Stimulated activated CD4-positive, alpha-beta T cell treated with anti-CD3 and anti-CD28 coated beads, Interleukin-12 subunit alpha, Interleukin-12 subunit beta, amount 100 ng/mL, for 24 hours (primary cell): ENCODE measurements at places on chromosomes 7 and 10.

DNA sequence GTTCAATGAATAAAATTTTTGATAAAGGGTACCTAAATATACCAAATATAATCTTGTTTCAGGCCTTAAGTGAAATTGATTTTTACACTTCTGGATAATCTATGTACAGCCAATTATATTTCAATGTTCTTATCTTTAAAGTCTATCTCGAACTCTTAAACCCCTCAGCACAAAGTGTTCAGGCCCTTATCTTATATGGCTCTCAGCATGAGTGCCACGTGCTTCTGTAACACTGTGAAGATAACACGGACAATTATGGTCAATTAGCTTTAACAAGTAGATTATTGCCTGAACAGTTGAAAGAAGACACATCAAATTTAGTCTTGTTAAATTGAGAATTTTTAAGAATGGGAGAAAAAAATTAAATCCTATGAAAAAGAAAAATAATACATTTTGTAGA lies 40.4 kb upstream of the DMTF1 start:
- no peak for DNase-seq

GRCh38 chr7:118153551-118154177 lies 30.3 kb upstream of the LSM8 start:
- no peak for DNase-seq

DNA sequence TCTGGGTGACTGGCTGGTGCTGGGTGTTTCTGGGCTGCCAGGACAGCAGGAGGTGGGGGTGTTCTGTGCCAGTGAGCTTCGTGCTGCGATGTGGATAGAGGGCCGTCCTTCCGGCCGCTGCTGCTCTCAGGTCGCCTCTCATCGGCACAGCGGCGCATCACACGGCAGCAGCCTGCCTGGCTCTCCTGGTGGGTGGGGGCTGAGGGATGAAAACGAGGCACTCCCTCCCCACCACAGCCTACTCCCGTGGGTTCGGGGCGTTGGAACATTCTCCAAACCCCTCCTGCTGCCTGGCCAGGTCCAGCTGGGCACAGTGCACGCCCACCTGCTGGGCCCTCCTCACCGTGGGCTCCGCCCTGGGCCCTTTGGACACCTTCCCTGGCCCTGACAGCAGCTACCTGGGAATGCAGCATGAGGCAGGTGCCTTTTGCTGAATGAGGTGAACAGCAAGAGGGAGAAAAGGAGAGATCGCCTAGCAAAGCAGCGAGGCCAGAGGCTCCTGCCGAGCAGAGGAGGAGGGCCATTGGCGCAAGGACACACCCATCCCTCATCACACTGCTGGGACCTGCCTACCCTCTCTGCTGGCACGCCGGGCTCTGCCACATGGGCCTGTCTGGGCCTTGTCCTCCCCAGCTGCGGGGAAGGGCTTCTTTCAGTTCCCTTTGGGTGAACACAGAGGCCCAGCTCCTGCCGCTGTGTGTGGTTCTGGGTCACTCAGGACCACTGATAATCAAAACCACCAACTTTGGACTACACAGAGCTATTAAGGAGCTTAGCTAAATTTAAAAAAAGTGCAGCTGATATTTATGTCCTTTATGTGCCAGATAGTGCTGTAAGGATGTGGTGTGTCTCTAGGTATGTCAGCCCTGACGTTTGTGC lies 33.4 kb downstream of the INPP5A start:
- DNase-seq = no peak

DNA sequence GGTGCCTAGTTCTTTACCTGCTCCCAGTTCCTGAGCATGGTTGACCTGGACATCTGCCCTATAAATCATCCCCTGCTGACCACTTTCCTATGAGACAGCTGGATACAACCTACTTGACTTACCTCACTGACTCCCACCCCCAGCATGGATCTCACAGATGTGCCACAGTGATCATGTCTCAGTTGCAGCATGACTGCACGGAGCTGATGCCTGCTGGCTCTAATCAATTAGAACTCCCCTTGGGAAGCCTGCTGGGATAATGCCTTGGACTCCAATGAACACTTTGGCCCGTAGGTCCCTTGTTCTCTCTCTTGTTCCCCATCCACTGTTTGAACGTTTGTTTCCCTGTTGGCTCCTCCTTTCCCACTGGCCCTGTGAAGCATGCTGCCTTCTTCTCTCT lies 271.2 kb upstream of the IGFBP3 start:
- no peak for DNase-seq

GRCh38 chr10:53601260-53601875 lies 828.8 kb upstream of the MBL2 start:
- no peak for DNase-seq

DNA sequence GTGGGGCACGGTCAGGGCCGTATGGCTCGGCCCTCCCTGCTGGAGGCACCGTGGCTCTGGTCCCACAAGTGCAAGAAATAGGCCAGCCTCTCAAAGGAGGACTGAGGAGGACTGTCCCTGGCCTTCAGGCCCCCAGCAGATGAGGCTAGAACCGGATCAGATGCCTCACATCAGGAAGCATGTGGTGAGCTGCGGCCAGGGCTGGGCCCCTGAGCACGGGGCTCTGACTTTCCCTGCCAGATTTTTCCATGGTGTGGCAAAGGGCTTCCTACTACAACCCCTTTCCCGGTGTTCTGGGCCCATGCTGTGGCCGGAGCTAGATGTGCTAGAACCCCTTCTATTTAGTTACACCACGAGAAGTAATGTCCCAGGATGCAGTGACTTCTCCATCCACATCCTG lies 100.4 kb downstream of the TCERG1L start:
- DNase-seq = no peak

GRCh38 chr7:151251689-151252560 lies 3.4 kb upstream of the SMARCD3 start:
- no peak for DNase-seq

DNA sequence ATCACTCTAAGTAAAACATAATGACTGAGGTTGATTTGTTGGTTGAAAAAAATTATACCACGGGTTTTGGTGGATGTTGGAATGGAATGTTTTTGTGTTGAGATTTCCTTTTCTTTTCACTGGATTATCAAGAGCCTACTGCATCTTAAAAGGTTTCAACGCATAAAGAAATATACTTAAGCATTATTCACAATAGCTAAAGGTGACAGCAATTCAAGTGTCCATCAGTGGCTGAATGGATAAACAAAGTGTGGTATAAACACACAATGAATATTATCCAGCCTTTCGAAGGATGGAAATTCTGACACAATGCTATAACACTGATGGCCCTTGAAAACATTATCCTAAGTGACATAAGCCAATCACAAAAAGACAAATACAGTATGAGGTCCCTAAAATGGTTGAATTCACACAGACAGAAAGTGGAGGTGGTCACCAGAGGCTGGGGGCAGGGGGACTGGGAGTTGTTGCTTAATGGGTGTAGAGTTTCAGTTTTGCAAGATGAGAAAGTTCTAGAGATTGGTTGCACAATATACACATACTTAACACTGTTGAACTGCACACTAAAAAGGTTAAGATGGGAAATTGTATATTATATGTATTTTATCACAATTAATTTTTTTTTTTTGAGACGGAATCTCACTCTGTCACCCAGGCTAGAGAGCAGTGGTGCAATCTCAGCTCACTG lies 122.3 kb downstream of the NRP1 start:
- DNase-seq = no peak

- no peak for DNase-seq
Observed at GRCh38 chr7:71005109-71005508, 126.8 kb upstream of the GALNT17 start.

- no peak for DNase-seq
Observed at GRCh38 chr10:79139124-79139835, 70.5 kb downstream of the ZMIZ1 start.

- DNase-seq = no peak
Observed at GRCh38 chr7:26490640-26491624, 199.3 kb downstream of the SNX10 start.

DNA sequence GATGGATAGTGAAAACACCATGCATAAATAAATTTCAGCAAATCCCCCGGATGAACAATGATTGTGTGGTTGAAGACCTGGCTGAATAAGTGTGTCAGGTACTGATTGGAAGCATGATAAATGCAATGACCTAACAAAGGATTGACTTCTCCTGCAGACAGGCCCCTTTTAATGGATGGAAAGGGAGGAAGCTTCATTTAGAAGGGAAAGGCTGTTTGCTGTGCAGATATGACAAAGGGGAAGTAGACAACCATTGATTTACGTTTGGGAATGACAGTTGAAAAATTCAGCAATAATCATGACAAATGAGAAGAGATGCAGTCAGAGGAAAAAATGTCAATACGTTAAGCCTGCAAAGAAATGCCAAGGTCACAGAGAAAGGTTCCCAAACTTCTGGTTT lies 503.8 kb downstream of the LRMDA start:
- DNase-seq = no peak

GRCh38 chr7:3153118-3153517 lies 109.5 kb upstream of the CARD11 start:
- no peak for DNase-seq

GRCh38 chr10:132787495-132788179 lies 1.7 kb upstream of the NKX6-2 start:
- no peak for DNase-seq

DNA sequence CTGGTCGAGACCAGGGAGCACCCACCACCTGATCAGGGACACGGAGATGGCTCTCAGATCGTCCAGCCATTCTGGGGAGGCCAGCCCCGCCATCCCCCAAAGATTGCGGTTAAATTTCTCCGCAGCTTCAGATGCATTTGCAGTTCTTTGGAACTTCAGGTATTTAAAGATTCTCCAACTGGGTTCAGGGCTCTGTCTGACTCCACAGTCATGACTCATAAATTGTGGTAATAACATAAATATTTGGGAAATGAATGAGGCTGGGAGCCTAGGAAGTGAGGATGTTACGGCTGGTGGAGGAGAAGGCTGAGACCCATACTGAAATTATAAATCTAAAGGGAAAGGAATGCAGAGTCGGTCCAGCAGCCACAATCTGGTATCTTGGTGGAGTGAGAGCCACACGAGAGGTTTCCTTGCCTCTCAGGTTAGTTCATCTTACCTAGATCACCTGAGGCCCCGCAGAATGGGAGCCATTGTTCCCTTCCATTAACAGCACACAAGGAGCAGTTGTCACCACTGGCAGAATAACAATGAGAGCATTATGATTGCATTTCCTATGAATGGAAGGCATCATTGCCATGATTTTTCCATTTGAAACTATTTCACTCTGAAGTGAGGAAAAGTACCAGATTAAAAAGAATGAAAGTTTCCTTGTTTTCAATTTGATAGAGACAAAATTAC lies 26.7 kb upstream of the DNAJB6 start:
- DNase-seq = no peak

- DNase-seq = no peak
Observed at GRCh38 chr10:75469006-75469616, 37.7 kb downstream of the LRMDA start.

GRCh38 chr10:103582331-103583123 lies 89.0 kb downstream of the NEURL1 start:
- no peak for DNase-seq

DNA sequence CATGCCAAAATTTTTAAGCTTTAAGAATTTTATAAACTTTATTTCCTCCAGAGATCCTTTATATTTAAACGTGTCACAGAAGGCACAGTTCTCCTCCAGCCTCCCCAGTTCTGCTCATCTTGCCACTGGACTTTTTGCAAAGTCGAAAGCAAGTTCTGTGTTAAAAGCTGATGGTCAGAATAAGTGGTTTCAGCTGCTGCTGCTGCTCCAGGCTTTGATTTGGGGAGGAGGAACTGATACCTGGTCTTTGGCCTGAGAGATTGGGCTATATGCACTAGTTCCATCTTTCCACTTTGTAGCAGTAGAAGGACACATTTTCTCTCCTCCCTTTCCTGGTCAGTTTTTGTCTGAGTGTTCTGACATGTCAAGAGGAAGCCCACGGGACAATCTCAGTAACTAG lies 435.9 kb upstream of the PHF14 start:
- no peak for DNase-seq

- no peak for DNase-seq
Observed at GRCh38 chr7:115015619-115016018, 93.7 kb downstream of the MDFIC start.

DNA sequence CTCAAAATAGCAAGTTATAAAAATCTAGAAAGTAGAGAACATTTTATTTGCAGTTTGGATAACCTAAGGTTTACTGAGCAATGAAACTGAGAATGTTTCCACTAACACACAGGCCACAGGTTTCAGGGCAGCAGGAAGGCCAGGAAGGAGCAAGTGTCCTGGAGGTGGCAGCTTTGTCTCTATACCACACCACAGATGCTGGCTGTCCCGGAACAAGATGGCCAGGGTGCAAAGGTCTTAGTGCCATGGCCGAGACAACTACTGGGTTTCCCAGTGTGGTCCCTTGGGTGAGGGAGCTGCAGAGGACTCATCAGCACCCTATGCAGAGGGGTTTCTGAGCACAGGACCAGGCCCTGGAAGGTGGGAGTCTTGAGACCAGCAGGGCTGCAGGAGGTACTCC lies 92.0 kb downstream of the CTBP2 start:
- DNase-seq = no peak

DNA sequence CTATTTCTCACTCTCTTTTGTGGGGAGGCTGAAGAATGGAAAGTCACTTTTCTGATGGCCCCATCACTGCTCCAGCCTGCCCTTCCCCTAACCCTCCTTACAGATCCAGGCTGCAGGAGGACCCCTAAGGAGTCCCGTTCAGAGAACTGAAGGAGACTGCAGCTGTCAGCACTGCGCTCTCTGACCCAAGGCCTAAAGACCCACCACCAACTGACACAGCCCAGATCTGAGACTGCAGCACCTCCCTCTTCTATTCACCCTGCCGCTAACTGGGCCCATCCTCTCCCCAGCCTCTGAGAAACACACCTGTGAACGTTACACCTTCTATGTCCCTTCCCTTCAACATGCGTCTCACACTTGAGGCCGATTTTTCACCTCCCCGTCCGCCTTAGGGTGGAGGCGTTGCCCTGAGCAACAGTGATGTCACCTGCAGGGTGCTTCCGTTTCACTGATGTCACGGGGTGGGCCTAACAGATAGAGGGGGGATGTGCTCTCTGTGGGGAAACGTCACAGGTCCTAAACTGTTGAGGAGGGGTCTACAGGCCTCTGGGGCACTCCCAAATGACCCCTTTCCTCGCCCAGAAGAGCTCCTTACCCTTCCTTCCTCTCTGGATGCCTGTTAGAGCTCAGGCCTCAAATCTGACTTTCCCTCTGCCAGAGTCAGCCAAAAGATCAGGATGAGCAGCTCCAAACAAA lies 5.1 kb downstream of the ITPRIP start:
- no peak for DNase-seq

GRCh38 chr7:1925349-1925748 lies 255.3 kb downstream of the ELFN1 start:
- no peak for DNase-seq

GRCh38 chr10:115981081-115981480 lies 291.9 kb downstream of the GFRA1 start:
- DNase-seq = no peak
